Posterior vena cava (tissue), 2 donors: ENCODE measurements at places on chromosomes 11 and 22.
A peak's percentile ranks its signal among the peaks of the same experiment; 100 is the strongest.

DNA sequence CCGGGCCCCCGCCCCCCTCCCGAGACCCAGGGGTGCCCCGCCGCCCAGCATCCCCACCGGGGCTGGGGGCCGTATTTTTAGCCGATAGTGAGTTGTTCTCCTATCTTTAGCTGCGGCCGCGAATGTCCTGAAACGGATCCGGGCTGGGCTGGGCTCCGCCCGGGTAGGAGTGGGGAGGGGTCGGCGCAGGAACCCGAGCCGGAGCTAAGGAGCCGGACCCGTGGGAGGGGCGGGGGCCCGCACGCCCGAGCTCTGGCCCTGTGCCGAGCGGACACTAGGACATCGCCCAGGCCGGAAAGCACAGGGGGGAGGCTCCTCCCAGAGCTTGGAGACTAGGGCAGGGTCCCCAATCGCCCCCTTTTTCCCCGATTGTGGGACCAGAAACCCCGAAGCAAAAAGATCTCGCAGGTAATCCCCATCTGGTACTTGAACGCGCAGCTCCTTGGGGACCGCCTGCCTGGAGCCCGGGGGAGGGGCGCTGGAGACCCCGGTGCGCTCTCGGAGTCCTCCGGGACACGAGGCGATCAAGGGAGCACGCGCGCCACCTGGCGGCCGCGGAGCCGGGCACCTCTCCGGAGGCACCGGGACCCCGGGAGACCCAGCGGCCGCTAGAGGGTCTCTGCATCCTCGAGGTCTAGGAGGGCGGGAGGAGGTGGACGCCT is 669 bp downstream of the CDC42EP2 start:
- DNase-seq: peak; percentile 94

GRCh38 chr11:33828604-33829429 is 54.5 kb upstream of the FBXO3 start:
- DNase-seq: no peak

GRCh38 chr22:44975427-44976262 is 34.2 kb downstream of the PHF21B start:
- DNase-seq: peak; percentile 90

- DNase-seq: peak; percentile 93
Observed at GRCh38 chr11:78798663-78799062, 224.0 kb upstream of the NARS2 start.

GRCh38 chr11:68990995-68991780 is 10.4 kb upstream of the MRGPRD start:
- peak; percentile 51 for DNase-seq

DNA sequence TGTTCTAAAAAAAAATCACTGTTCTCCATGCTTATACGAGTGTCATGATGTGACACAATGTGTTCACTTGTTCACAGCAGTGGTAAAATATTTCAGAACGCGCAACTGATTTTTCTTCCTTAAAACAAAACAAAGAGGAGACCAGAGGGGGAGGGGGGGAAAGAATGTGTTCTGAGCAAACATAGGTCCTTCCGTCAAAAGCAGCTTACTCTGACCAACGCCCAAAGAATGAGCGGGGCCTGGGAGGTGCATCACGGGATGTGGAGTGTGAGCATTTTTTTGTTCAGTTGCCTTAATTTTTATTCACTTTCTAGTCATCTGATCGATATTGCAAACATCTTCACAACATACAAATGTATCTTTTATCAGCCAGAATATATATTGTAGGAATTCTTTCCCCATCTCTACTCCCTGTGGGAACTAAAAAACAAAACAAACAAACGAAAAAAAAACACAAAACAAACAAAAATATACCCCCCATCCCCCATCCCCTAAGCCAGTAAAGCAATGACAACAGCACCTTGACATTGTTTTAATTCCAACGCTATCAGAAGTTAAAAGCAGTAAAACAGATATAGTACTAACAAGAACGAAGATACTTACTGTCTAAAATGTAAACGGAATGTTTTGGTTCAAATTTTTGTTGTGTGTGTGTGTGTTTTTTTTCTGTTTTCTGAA is 43.3 kb downstream of the BDNF start:
- no peak for DNase-seq

- DNase-seq: peak; percentile 71
Observed at GRCh38 chr11:292211-293121, 3.5 kb downstream of the PGGHG start.
